C1 segment of cervical spinal cord (tissue), 14 donors: ENCODE measurements at places on chromosomes 12 and 14.

DNA sequence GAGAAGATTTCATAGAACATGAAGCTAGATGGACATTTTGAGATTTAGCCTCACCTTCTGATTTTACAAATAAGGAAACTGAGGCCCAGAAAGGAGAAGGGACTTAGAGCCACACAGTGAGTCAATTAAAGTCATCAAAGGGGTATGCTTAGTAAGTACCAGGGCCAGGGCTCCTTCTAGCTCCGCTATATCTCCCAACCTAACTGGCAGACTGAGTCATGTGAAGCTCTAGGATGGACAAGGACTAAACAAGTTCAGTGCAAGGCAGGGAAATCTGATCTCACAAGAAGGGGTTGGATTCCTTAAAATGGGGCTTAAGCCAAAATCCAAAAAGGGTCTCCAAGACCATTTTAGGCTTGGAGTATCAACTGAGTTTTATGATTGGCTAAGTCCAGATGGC lies 215.8 kb downstream of the PHLDA1 start:
- no peak for DNase-seq

- DNase-seq: no peak
Observed at GRCh38 chr12:62684570-62685295, 218.1 kb downstream of the MON2 start.

DNA sequence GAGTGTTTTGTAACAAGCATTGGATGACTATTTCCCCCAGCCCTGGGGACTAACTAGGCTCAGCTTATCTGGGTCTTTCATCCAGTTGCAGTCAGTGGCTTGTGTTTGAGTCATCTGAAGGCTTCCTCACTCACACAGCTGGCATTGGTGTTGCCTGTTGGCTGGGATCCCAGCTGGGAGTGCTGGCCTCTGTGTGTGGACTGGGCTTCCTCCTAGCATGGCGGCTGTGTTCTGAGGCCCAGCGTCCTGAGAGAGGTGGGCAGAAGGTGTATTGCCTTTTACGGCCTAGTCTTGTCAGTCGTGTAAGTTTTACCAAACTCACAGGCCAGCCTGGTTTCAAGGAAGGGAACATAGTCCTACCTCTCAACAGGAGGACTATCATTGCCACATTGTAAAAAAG lies 28.3 kb upstream of the PPP2R5C start:
- no peak for DNase-seq

GRCh38 chr12:117571321-117571720 lies 209.9 kb upstream of the NOS1 start:
- no peak for DNase-seq

DNA sequence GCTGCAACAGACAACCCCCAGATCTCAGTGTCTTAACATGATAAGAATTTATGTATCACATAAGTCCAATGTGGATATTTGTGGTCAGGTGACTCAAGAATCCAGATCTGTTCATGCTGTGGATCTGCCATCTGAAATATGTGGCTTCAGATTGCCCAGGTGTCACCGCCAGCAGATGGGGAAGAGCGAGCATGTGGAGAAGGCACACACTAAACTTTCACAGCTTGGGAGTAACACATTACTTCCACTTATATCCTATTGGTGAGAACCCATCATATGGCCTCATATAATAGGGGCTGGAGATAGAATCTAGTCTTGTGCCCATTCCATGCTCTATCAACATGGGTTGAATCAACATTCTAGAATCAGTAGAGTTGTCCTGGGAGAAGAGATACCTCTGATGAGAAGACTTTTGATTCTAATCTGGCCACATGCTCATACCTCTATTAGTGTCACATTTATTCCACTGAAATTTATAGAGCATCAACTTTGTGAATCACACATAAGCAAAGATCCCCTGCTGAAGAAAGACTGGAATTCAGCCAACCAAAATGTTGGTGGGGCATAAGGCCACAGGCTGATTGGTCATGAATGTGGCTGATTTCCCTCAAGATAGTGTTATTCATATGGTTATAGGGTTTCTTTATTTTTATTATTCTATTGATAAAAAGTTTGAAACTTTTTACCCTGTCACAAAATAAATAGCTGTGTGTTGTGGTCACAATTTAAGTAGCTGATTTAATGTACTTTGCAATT lies 6.0 kb upstream of the CALCOCO1 start:
- no peak for DNase-seq

GRCh38 chr14:79091381-79091963 lies 921.3 kb downstream of the NRXN3 start:
- DNase-seq: no peak

- no peak for DNase-seq
Observed at GRCh38 chr12:95319694-95320331, 102.2 kb downstream of the VEZT start.

DNA sequence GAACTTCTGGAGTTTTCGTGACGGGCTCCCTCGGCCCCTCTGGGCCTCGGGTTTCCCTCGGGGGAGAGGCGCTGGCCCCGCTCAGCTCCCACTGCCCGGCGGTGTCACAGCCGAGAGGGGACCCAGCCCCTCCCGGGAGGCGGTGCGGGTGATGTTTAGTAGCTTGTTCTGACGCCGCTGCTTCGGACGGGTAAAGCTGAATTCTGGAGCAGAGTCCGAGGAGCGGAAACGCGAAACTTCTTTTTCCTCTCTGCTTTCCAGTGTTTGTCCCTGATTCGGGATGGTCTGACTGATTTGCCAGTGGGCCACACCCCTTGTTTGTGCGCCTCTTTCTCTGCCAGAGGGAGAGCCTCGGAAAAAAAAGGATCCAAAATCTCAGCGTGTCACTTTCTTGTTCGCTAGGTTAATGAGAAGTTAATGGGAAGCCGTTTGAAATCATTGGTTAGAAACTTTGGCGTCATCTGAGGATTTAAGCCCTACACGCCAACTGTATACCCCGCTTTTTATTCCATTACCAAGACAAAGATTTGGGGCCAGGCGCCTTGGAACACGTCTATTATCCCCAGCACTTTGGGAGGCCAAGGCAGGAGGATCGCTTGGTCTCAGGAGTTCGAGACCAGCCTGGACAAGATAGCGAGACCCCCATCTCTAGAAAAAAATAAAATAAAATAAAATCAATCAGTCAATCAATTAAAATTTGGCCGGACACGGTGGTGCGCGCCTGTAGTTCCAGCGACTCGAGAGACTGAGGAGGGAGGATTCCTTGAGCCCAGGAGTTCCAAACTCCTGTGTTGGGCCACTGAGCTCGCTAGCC lies 756 bp downstream of the TULP3 start:
- peak; percentile 70 for DNase-seq

DNA sequence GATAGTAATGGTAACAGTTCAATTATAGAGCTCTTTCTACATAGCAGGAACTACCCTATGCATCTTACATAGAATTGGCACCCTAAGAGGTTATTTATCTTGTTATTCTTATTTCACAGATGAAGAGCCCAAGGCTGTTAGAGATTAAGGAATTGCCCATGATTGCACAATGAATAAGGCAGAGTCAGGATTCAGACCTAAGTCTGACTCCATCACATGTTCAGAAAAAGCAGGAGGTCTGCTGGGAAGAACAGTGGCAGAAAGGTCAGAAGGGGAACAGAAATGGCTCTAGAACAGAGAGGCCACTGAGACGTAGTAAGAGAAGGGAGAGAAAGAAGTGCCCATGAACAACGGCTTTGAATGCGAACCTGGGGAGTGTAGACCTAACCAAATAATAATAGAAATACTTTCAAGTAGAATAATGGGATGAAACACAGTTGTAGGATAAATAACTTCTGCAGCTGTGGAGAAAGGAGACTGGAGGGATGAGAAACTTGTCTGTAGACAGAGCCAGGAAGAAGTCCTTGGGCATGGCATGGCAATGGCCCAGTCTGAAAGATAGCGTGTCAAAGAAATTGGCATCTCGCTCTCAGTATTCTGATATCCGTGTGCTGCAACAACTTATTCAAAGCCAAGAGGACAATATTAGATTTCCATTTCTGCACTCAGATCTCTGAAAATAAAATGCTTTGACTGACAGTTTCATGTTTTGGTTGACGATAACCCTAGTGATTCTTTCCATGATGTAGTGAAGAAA lies 17.6 kb downstream of the MYBPC1 start:
- DNase-seq: no peak

- DNase-seq: no peak
Observed at GRCh38 chr12:27524839-27525753, 1.1 kb downstream of the PPFIBP1 start.

GRCh38 chr14:21672116-21672515 lies 1.5 kb downstream of the OR4E1 start:
- no peak for DNase-seq

GRCh38 chr12:28035500-28035899 lies 63.0 kb upstream of the PTHLH start:
- DNase-seq: no peak

- no peak for DNase-seq
Observed at GRCh38 chr12:49649445-49649844, 26.1 kb downstream of the PRPF40B start.

- DNase-seq: no peak
Observed at GRCh38 chr12:125006365-125006764, 12.9 kb downstream of the BRI3BP start.

DNA sequence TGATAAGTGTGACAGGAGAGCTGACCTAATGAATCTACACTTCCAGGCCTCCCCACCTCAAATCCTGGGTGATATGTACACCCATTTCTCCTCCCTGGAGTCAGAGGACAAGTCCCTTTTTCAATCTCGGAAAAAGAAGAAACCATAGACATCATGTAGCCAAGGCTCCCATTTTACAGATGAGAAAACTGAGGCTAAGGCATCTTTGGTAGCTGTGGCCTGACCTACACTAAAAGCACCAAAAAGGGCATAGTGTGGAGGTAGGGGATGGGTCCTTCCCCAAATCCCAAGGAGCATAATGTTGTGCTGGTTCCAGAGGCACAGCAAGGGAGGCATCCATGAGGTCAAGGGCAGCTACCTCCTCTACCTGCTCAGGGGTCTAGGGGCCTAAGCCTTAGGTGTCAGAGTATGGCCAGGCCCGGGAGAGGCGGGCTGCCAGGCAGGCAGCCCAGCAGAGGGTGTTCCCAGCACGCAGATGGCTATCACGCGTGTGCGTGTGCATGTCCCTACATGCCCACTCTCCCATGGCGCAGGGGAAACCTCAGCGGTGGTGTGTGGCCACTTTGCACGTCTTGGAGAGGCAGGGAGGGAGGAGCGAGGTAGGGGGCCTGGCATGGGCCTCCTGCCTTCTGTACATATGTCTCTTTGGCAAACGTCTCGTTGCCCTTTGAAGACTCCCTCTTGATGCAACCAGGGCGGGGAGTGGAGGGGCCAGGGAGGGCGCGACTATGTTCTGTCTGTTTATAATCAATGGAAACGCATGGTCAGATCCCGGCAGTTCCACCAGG lies 2.5 kb downstream of the PGF start:
- DNase-seq: no peak

DNA sequence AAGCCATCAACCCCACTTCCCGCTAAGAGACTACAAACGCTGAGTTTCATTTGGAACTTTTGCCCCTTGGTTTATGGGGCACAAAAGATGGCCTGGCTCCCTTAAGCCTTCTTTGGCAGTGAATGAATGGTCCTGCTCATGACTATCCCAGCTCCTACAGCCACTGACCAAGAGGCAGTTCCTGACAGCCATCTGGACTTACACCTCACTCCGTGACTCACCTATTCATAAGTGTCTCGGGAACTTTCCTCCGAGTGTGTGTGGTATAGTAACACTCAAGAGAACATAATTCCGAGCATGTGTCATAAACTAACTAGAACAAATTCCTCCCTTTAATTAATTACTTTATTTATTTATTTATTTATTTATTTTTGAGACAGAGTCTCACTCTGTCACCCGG lies 51.9 kb upstream of the NUDT4 start:
- no peak for DNase-seq

- DNase-seq: no peak
Observed at GRCh38 chr14:80278293-80279023, 67.2 kb upstream of the DIO2 start.

- no peak for DNase-seq
Observed at GRCh38 chr12:19220852-19221466, 91.4 kb downstream of the PLEKHA5 start.

DNA sequence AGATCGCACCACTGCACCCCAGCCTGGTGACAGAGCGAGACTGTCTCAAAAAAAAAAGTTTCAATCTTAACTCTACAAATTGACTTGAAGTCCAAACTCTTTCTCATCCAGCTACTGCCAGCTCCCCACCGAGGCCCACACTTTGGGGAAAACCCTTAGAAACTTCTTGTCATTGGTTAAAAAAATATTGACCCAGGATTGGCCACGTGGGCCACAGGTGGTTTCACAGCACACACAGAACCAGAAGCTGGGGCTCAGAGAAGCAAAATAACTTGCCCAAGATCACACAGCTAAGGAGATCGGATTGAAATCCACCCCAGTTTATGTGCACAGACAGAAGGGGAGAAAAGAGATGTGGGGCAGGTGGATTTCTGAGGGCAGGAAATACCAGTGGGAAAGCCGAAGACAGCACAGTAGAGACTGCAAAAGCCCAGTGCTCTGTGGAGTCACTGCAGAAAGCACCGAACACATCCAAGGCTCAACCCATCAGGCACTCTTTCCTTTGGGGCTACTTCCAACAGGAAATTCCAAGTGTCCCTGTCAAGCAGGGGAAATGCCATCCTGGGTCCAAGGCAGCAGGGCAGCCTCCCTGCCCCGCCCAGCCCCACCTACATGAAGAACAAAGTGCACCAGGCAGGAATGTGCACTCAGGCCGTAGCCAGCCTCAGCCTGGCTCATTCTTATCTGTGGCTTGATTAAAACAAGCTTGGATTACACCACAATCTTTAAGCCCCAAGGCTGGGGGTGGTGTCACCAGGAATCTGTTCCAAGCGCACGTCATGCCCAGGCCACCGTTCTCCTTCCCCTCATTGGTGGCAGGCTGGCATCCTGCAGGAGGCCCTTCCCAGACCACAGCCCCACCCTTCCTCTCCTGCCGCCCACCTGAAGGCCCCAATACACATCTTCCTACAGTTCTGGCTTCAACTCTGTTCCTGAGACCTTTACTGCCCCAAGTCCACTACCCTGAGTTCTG lies 72.5 kb downstream of the ITPK1 start:
- DNase-seq: no peak

DNA sequence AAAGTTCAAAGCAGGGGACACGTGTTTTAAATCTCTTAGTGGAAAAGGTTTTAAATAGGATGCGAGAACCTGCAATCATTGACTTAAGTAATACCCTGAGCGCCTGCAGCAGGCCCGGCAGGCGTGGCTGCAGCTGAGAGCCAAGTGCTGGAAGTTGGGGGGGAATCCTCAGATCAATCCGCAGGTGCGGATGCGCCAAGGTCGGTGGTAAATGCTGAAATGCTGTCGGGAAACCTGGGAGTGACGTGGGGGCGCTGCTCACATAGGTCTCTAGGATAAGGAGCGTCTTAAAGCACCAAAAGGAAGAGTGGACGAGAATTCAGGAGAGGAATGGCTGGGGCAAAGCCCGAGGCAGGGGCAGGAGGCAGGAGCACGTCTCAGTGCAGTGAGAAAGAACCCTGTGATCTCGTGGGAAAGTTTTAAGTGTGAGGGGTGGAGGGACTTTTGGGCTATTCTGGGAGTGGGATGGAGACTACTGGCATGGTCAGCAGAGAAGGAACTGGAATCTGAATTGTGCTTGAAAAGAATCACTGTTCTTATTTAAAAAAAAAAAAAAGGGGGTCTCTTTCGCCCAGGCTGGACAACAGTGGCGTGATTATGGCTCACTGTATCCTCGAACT lies 883 bp upstream of the CDCA4 start:
- DNase-seq: no peak
